ENCODE measurements at places on chromosomes 4 and X.

GRCh38 chr4:39609454-39609931, 29.2 kb downstream of the SMIM14 start:
- DNase-seq, result no peak

GRCh38 chr4:1211891-1212545, 36.9 kb downstream of the CTBP1 start:
- DNase-seq, result no peak

- DNase-seq, result no peak
Observed at GRCh38 chr4:15901007-15901406, 37.5 kb downstream of the FGFBP1 start.

DNA sequence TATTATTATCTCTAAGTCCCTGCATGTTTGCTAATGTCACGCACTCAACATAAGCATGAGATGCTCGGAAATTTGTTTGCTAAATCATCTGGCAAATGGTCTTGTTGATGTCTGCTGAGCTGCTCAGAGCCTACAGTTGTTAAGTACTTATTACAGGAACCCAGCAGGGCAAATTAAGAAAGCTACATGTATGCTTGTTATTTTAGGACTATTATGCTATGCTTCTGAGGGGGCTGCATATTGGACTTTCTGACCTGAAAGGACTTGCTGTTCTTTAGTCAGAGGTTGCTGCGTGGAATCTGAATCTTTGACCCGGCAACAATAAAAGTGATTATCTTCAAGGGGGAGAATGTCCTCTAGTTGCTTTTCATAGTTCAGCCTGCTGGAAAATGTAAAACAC, 36.3 kb upstream of the TENM3 start:
- DNase-seq, result no peak

DNA sequence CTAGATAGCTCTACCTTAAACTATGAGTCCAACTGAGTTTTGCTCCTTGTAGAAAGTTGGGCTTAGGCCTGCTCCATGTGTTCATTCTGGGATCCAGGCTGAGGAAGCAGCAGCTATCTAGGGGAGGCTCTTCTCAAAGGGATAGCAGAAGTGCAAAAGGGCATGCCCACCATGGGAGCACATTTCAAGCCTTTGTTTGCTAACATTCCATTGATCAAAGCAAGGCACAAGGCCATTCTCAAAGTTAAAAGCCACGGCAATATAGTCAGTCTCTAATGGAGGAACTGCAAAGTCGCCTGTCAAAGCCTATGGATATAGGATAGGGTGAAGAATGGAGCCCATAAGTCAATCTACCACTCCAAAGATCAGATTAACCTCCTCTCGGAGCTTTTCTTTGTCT, 488.1 kb upstream of the ARX start:
- no peak for DNase-seq

DNA sequence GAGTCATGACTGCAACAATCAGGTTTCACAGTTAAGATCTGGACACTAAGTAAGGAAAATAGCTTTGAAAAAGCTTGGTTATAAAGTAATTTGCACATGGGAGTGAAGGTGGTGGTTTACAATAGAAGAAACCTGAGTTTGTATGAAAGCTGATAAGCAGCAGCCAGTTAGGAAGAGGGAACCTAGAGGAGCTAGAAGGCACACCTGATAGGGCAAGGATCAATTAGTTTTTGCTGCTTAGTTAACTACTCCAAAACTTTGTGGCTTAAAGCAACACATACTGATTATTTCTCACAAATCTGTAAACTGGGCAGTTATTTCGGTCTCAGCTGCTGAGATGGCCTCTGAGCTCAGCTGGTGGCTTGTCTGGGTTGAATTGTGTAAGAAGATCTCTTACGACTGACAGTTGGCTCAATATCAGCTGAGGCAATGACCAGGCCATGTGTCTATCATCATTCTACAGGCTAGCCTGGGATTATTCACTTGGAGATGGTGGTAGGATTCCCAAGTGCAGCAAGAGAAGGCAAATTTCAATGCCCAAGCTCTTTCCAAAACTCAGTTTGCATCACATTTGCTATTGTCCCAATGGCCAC, 255.0 kb upstream of the PITX2 start:
- DNase-seq, result no peak

- no peak for DNase-seq
Observed at GRCh38 chrX:42189576-42189975, 266.2 kb upstream of the CASK start.

DNA sequence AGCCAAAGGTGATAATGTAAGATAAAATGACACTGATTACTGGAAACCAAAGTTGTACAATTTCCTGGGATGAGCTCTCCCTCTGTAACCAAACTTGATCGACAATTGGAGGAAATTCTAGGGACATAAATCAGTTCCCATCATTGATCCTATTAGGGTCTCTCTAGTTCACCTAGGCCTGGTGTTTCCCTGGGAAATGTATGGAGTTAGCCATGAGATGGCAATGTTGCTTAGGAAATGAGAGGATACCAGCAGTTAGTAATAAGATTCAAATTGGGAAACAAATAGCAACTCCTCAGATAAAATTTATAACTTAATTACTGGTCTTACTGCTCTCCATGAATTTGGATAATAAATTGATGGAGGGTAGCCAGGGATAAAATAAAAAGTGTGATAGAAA, 52.2 kb downstream of the SPATA18 start:
- DNase-seq, result no peak

All from stimulated activated naive CD4-positive, alpha-beta T cell (primary cell).